Fibroblast of mammary gland (primary cell): ENCODE measurements at places on chromosomes 1 and 21.

- DNase-seq = no peak
Observed at GRCh38 chr1:179384027-179384426, 18.3 kb downstream of the AXDND1 start.

GRCh38 chr1:85576642-85577418 lies 3.7 kb upstream of the CCN1 start:
- peak; percentile 88 for DNase-seq

DNA sequence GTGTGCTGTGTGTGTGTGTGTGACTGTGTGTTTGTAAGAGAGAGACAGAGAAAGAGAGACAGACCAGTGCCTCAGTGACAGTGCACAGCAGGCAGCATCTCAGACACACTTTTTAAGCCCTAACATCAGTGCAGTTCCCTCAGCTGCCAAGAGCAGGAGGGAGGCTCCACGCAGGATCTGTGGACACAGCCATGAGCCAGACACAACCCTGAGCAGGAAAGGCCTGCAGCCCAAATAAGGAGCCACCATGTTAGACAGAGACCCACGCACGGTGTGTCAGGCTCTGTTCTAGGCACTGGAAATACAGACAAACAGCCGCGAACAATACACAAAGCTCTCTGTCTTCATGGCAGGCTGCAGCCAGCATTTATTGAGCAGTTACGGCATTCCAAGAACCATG lies 445.5 kb downstream of the MATN1 start:
- no peak for DNase-seq

- no peak for DNase-seq
Observed at GRCh38 chr1:7482077-7482476, 289.0 kb upstream of the VAMP3 start.

- peak; percentile 86 for DNase-seq
Observed at GRCh38 chr1:27568300-27569087, 35.5 kb downstream of the AHDC1 start.

DNA sequence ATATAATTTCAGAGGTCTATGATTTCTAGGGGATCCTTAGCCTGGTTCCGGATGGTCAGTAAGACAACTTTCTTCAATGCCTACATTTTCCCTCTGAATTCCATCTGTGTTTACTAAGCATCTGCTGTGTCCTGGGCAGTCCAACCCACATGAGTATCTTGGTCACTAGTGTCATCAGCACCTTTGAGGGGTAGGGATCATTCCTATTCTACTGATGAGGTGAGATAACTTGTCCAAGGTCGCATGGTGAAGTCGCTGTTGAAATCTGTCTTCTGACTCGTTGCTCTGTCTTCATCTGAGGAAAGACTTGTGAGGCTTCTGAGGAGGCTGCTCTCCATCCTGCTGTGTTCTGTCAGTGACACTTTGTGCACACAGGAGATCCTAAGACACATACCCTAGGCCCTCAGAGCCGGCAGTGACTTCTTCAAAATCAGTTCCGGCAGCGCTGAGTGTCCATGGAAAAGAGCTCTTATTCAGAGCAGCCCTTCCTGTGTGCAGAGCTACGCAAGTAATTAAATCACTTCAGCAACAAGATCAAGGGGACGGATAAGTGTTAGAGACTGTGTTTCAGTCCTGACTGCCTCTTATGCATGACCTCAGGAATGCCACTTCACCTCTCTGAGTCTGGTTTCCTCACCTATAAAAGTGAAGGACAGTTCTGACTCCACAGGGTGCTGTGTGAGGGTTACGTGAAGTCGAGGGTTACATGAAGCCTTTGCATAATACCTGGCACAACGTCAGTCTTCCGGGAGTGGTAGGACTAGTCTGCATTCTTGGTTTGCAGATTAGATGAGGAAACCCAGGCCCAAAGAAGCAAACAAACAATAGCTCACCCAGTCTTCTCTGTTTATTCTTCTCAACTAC lies 28.4 kb downstream of the AK2 start:
- DNase-seq = no peak
